ENCODE measurements at places on chromosomes 3 and 15.

GRCh38 chr3:100043271-100043670 is 71.0 kb downstream of the FILIP1L start:
- DNase-seq = no peak

DNA sequence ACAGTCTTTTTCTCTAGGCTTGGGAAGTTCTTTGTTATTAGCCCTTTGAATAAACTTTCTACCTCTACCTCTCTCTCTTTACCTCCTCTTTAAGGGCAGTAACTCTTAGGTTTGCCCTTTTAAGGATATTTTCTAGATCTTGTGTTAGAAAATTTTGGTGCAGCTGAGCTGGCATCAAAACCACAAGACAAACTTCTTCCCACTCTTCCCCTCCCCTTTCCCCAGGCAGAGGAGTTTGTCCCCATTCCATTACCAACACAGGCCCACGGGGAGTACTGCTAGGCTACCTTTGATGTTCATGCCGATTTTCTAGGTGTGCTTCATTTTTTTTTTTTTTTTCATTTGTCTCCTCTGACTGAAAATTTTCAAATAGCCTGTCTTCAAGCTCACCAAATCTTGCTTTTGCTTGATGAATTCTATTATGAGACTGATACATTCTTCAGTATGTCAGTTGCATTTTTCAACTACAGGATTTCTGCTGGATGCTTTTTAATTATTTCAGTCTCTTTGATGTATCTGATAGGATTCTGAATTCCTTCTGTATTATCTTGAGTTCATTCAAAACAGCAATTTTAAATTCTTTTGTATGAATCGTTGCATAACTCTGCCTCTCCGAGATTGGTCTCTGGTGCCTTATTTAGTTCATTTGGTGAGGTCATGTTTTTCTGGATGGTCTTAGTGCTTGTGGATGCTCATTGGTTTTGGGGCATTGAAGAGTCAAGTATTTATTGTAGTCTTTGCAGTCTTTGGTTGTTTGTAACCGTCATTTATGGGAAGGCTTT is 112.0 kb downstream of the UBE2E2 start:
- DNase-seq = no peak

DNA sequence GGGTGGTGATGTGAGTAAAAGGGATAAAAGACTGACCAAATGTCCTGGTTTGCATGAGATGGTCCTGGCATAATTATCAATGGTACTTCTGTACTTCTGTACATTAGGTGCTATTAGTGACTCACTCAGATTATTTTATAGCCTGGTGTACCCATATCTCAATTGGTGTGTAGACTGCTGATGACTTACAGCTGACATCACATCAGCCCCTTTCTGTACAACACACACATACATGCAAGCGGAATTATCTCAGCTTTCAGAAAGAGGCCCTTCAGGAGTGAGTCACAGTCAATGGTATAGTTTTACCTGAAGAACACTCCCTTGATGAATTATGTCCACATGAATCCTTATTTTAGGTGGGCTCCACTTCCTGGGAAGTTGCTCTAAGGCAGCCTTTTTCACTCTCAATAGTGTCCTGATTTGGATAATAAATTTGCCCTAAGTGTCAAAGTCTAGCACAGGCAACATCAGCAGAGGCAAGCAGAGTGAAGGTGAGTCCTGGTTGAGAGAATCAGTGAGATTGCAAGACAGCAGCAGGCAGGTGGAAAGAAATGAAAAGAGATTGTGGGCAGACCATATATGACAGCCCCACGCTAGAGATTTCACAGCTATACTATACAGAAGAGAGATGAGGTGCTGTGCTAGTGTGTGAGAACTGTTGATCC is 137.0 kb downstream of the ZPLD1 start:
- no peak for DNase-seq

DNA sequence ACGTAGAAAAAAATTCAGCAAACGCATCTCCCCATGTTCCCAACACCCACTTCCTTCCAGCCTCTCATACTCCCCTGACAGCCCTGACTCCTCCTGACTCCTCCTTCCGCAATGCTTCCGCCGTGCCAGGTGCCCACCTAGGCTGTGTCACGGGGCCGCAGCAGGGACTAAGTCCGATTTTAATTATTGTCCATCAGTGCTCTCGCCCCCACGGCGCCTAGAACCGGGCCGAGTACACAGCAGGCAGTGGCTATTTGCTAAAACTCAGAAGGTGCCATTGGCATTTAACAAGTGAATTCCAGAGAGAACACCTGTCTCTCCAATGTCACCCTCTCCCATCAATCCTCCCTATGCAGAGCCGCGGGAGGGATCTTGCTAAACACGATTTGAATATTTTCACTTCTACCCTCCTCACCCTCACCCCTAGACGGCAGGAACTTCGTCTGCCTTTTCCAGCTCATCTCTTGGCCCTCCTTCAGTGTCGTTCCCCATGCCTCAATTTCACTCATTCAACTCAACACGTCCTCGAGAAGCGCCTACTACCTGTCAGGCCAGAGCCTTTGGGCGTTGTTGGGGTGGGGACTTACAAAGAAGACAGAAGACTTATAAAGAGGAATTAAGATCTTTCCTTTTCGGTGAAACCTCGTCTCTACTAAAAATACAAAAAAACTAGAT is 11.5 kb upstream of the SHF start:
- no peak for DNase-seq

DNA sequence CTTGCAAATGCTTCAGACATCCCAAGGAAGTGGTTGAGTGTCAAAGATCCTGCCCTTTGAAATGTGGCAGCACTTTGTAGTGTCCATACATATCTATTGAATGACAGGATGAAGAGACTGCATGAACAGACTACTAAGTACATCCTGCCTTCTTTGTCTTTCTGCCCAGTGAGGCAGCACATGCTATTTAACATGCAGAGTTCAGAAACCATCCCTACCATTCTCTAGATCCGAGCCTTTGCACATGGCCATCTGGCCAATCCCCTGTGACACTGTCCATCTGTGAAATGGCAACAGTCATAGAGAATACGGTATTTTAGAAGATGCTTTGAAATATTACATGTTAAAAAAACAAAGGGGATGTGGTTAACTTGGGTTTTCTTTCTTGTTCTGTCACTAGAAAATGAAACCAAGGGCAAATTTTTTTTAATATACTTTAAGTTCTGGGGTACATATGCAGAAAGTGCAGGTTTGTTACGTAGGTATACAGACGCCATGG is 519.6 kb downstream of the NTRK3 start:
- DNase-seq = no peak

DNA sequence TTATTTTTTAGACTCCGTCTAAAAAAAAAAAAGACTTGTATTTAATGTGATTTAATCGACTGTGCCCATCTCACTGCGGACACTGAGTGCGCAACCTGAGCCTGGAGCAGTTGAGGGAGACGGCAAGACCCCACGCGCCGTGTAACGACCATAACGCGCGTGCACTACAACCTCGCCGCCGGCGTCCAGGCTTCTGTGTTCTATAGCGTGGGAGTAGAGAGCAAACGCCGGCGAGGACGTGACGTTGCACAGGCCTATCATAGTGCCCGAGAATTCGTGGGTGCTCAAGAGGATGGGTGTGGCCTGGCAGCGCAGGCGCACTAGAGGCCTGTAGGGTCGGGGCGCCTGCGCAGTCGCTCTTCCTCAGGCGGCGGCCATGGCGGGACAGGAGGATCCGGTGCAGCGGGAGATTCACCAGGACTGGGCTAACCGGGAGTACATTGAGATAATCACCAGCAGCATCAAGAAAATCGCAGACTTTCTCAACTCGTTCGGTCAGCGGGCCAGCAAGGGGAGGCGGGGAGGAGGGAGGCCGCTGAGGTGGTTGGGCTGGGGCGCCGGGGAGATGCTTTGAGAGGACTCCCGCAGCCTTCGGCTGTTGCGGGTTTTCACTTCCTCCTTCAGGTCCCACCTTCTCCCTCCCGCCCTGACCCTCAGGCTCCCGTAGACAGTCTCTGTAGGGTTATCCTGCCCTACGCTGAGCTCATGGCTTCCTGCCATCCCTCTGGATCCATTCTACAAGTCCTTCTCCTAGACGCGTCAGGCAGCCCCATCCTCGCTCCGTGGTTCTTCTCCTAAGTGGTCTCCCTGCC is at the start of gene BRK1:
TSS of gene BRK1 (plus strand) at position 350 of the 812 bp plus-strand sequence. CDS start at position 377, 27 bp downstream.
- DNase-seq = peak; percentile 90

GRCh38 chr3:54713455-54713854 is 214.4 kb downstream of the LRTM1 start:
- DNase-seq = no peak

- no peak for DNase-seq
Measured at GRCh38 chr3:175007306-175007705, 148.2 kb downstream of the NAALADL2 start.

DNA sequence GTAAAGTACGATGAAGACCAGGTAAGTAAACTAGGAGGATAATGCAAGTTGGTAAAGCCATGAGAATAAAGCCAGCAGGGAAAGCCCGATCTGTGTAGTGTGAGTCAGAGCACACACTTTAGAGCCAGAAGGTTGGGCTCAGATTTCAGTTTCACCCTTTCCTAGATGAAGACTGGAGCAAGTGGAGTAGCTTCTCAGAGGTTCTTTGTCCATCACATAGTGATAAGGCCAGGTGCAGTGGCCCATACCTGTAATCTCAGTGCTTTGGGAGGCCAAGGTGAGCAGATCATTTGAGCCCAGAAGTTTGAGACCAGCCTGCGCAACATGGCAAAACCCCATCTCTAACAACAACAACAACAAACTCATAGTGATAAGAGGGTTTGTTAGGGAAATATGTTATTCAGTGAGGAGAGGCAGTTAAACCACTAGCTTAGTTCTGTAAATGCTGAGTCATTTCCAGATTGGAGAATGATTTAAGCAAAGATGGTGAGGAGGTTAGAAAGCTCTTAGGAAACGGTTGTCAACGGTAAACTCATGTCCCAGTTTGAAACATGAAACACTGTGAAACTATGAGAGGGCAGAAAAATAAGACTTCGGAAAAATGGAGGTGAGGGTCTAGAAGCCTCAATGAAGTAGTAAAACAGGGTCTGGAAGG is 39.0 kb downstream of the IL12A start:
- DNase-seq = peak; percentile 46

DNA sequence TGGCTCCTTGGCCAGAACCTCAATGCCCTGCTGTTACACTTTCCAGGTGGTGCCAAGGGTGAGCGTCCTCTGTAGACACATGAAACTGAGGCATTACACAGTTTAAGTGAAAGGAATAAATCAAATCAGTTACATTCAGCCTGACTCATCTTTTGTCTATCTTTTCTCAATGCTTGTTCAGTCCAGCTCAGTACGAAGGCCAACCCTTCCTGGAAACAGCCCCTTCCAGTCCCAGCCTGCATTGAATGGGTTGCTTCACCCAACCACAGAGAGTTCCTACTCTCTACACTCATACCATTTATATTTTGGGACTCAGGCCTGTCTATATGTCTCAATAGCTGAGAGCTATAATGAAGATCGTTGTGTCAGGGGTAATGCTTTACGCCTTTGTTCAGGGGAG is 363.6 kb downstream of the RORA start:
- DNase-seq = no peak

DNA sequence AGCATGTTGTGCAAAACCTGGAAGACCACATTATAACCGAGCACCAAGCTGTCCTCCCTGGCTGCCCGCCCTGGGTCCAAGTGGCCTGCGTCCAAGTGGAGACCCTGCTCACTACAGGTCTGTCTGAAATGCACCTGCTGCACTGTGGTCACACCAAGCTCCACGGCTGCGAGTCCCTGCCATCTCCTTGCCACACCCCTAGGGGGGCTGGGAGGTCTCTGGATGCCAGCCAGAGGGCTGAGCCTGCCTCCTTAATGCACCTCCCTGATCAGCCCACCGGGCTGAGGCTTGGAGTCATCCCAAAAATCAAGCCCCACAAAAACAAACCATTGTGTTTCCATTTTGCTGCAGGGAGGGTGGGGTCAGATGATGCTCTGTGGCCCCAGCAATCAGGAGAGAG is 187.1 kb downstream of the MEGF11 start:
- DNase-seq = no peak

DNA sequence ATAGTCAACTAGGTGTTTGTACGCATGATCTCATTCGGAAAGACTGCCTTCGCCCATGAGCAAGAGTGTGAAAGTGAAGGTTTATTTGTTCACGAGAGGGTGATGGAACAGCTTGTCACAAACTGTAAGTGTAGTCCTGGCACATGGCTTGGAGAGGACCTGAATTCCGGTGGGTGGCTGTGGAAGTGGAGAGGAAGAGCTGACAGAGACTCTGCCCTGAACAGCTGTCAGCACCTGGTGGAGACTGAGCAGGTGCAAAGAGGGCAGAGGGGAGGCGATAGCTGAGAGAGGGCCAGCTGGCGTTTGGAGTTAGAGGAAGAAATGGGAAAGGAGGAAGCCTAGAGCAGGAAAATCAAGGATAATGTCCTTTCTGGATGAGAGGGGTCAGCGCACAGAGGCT is 155.7 kb downstream of the EEFSEC start:
- no peak for DNase-seq

- DNase-seq = no peak
Measured at GRCh38 chr3:139928708-139929505, 6.1 kb upstream of the CLSTN2 start.

DNA sequence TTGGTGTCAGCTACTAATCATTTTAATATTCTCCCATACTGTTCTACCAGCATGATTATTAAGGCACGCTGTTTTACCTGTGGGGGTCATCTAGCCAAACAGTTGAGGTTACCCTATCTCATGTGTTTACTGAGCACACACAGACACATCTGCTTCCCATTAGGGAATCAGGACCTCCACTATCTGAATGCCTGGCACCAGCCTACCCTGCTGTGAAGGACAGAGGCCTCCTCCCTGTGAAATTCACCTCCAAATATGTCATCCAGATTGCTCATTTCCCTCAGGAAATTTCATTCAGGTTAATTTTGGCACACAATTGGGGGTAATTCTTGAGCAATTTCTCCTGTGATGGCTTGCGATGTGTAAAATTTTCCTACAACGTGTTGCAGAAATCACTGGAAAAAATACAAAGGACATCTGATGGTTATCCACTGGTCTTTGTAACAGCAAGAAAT is 155.6 kb upstream of the NR2E3 start:
- DNase-seq = no peak

- DNase-seq = no peak
Measured at GRCh38 chr3:126040386-126040785, 43.5 kb downstream of the SLC41A3 start.

DNA sequence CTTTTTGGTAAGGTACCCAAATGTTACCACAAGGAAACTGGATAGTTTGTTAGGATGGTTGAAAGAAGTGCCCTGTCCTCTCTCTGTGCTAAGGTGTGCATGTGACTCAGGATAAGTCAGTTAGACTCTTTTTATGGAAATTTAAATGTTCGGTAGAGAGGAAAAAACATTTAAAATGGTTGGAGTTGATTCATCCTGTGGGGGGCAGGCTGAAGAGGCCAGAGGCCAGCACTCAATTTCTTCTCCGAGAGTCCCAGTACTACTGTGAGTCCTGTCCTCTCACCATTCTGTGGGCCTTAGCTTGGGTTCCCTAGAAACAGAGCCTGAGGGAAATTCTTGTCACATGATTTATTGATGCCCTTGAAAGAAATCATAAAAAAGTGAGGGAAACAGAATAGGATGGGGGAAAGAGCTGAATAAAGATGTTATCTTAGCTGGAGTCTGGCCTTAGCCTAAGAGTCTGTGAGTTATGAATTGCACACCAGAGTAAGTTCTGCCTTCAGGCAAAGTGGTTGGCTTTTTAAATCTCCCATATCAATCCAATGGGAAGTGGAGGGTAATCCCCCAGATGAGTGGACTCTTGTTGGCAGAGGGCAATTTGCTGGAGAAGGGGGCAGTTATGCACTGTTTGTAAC is 106.5 kb upstream of the GALNT15 start:
- DNase-seq = peak; percentile 89

Data from GM04504 (cell line).